ENCODE measurements at places on chromosomes 2 and 18.

DNA sequence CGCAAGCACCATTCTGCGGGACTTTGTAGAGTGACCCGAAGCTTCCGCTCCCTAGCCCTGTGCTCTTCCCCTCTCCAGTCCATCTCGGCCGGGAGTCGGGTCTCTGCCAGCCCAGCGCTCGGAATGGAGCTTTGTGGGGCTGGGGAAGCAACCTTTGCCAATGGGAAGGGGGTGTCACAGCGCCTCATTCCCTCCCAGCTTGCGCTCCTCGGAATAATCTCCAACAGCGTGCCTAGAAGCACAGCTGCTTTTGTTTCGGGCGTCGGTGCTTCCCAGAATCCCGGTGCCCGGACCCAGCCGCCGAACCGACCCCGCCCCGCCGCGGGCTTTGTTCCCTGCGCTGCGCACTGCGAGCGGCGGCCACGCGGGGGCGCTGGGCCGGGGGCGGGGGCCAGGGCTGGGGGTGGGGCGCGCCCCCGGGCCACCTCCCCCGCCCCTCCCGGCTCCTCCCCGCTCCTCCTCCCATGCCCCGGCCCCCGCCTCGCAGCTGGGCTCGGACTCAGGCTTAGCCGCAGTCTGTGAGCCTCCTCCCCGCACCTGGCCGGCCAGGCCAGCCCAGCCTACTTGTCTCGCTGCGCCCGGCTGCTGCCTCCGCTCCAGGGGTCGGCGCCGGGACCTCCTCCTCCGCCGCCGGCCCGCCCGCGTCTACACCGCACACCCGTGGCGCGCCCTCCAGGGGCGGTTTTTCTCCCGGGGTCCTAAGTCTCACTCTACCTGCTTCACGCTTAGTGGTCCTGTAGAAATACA, 77.7 kb upstream of the SMAD2 start:
- DNase-seq: peak; percentile 75

- DNase-seq: no peak
Observed at GRCh38 chr2:109080757-109081156, 48.2 kb upstream of the SH3RF3 start.

- no peak for DNase-seq
Observed at GRCh38 chr18:55179425-55179824, 220.2 kb upstream of the CCDC68 start.

- no peak for DNase-seq
Observed at GRCh38 chr2:211963969-211964368, 574.6 kb downstream of the ERBB4 start.

DNA sequence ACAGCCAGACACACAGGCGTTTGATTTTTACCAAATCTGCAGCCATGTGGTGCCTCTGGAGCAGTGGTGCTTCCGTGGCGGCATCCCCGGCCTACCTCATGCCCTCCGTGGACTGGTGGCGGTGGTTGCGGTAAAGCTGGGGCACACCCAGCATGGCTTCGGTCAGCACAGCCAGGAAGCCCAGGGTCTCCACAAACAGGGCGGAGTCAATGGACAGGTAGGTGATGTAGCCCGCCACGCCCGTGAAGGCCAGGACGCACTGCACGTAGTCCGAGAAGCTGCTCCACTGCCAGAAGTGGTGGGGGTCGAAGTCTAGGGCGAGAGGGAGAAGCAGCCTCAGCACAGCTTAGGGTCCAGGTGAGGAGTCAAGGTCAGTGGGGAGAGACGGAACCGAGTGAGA, 32.4 kb downstream of the SLC66A2 start:
- DNase-seq: peak; percentile 18

- no peak for DNase-seq
Observed at GRCh38 chr2:189601043-189601442, 20.5 kb upstream of the SLC40A1 start.

- no peak for DNase-seq
Observed at GRCh38 chr2:14975381-14975780, 342.9 kb downstream of the LRATD1 start.

DNA sequence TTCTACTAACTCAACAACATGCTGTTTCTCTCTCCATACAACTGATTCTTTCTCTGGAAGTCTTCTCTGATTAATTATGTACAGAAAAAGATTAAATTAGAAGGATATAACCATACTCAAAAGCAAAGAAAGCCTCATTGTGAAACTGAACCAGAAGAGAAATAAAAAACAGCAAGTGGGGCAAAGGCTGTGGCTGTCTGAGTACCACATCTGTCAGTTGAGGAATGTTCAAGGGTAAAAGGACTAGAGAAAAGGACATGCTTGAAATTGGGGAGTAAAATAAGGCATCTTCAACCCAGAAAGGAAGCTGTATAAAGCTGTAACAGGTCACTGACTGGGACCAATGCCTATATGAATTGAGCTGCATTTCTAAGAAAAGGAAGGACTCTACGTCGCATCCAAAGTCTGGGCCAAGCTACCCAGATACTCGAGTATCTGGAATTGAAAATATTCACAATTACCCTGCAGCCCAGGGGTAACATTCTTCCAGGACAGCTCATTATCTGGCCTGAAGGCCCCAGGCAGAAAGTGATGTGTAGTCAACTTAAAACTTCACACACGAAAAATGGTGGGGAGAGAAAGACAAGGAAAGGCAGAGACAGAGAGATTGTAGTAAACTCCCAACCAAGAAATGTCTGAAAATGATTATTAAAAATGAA, 356.0 kb upstream of the GALNT5 start:
- no peak for DNase-seq

DNA sequence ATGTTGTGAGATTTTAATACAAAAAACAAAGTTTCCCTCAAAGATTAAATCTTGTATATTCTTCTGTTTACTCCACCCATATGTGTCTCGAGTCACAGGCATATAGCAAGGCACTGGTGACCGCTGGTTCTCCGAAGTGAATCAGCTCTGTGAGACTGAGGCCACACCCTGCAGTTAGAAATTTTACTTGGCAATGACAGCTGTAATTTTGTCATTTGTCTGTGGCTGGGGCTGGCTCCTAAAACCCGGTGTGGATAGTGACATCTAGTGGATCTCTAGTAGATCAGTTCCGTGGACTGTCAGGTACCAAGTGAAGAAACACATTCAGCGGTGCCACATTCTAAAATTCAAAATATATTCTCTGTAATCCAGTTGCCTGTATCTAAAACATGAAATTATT, 278.0 kb downstream of the NEDD4L start:
- peak; percentile 58 for DNase-seq

- no peak for DNase-seq
Observed at GRCh38 chr2:60849187-60849586, 32.2 kb upstream of the REL start.

DNA sequence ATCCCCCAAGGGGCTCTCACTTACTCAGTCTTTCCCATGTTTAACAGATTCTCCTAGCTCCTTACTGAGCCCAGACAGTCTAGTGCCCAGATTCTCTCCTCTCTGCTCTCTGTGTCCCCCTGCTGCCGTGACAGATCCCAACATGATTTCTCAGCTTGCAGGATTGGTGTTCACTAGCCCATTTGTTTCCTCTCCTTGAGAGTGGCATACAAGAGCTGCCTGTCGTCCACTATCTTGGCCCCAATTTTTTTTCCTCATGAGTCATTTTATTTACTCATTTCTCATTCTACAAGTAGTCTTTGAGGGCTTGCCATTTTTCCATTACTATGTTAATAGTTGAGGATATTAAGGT, 199.9 kb upstream of the FN1 start:
- DNase-seq: no peak

GRCh38 chr2:41913921-41914609, 133.8 kb upstream of the PKDCC start:
- no peak for DNase-seq

- DNase-seq: no peak
Observed at GRCh38 chr2:85770369-85770768, 16.6 kb downstream of the ATOH8 start.

GRCh38 chr2:101794141-101794540, 96.6 kb downstream of the MAP4K4 start:
- DNase-seq: no peak

GRCh38 chr2:229226382-229226781, 44.7 kb downstream of the PID1 start:
- DNase-seq: no peak

DNA sequence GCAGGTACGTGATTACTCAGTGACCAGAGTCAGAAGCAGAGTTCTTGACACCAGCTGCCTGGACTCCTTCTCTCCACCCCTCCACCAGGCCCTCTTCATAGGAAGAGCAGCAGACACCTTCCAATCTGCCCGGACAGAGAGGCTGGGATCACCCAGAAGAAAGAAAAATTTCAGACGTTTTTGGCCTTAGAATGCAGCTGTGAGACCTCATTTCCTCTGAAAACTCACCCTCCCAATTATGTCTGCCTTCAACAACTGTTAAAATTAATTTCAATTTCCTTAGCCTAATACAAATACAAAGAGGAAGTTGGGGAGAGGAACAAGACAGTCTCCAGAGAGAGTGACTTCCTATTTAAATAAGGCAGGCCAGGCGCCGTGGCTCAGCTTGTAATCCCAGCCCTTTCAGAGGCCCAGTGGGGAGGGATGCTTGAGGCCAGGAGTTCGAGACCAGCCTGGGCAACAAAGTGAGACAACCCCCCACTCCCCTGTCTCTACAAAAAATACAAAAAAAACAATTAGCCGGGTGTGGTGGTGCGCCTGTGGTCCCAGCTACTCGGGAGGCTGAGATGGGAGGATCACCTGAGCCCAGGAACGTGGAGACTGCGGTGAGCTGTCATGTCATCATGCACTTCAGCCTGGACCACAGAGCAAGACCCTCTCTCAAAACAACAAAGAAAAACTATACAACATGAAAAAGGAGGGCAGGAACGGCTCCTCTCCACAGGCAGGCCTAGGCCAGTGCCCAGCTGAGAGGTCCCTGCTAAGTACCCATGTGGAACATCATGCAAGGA, 1.6 kb downstream of the SLC66A2 start:
- peak; percentile 53 for DNase-seq

DNA sequence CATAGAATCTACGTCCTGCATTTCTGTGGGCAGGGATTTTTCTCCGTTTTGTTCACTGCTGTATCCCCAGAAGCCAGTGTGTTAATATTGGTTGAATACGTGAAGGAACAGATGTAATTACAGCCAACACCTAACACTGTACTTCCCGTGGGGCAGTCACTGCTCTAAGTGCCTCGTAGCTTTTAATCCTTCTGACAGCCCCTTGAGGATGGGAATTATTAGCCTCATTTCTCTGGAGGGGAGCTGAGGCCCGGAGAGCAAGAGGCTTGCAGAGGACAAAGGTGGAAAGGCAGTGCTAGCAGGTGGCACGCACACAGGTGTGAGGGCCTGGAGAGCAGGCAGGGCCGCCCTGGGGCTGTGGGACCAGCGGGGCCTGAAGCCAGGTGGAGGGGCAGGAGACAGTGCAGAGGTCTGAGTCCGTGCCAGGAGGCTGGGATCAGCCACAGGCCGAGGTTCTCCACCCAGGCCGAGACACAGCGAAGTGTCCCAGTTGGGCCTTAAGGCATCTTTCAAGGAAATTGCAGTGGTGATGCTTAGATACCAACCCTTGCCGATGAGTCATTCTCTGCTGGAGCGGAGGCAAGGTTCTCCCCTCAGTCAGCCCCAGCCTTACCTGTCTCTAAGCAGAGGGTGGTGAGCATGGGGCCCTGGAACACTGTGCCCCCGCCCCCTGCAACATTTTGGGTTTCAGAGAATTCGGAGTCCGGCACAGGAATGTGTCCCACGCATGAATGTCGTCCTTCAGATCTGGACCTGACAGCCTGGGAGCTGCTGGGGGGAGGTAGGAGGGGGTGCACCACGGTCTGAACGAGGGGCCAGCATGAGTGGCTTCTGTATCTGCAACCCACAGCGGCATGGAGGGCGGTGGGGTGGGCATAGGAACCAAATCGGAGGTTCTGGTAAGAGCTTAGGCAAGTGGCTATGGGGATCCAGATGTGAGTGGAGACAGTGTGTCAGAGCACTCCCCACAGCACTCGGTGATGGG, 122.6 kb downstream of the GBX2 start:
- DNase-seq: no peak

DNA sequence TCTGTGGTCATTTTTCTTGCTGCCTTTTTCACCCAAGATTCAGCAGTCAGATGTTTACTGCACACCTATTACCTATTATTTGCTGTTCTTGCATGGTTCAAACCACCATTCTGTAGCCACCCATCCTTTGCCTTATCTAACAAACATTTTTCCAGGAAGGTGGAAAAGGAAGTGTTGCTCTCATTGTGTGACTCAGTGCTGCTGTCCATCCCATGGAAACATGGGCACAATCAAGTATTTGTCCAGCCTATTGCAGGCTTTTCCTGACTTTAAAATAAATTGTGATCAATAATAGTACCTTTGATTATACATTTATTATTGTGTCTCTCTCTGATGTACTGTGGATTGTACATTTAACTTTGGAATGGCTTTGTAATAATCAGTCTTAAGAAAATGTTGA, 53.2 kb downstream of the USP14 start:
- no peak for DNase-seq

GRCh38 chr2:212730994-212731393, 192.4 kb upstream of the ERBB4 start:
- no peak for DNase-seq

- DNase-seq: no peak
Observed at GRCh38 chr18:5197032-5197434, at the start of gene AKAIN1. Gene AKAIN1 (minus strand): TSS chr18:5197257. CDS start chr18:5197053, 204 bp downstream.

- no peak for DNase-seq
Observed at GRCh38 chr2:57681650-57682049, 365.0 kb upstream of the VRK2 start.

- DNase-seq: peak; percentile 68
Observed at GRCh38 chr2:85503168-85503850, 35.7 kb upstream of the MAT2A start.

GRCh38 chr2:96413323-96413722, 77.8 kb downstream of the NCAPH start:
- DNase-seq: peak; percentile 60

DNA sequence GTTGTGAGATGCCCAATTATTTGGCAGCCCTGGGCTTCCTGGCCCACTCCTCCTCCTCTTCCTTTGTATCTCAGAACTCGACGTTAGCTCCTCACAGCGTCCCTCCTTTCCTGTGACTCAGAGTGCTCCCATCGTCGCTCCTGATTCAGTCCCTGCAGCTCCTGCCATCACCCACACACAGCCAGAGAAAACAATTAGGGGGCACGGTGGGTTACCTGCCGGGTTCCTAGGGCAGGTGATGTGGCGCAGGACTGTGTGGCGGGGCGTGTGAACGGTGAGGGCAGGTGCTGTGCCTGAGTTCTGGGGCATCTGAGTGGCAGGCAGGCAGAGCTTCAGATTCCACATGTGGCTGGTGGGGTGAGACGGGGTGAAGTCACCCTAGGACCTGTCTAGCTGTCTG, 42.6 kb downstream of the GLI2 start:
- no peak for DNase-seq

GRCh38 chr18:25056429-25056828, 295.5 kb downstream of the ZNF521 start:
- no peak for DNase-seq

- peak; percentile 27 for DNase-seq
Observed at GRCh38 chr2:124025171-124025580, at the start of gene CNTNAP5. Gene CNTNAP5 (plus strand): TSS chr2:124025287. CDS start chr2:124025651, 364 bp downstream.

DNA sequence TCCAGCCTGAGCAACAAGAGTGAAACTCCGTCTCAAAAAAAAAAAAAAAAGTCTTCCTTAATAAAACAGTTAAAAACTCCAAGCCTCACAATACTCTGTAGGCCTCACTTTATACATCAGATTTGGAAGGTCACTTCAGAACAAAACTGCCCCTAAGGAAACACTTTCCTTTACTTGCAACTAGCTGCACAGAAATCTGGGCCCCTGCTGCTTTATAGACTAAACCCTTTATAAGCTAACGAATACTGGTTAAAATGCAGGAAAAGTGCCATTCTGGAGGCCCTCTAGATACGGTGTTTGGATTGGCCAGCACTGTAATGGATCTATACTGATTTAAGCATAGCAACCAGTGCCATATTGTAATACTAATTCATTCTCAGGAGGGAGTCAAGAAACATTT, 1.5 kb downstream of the ABHD1 start:
- no peak for DNase-seq

All from left colon (tissue), 2 donors.